ENCODE measurements at places on chromosomes 2 and 18.

GRCh38 chr2:233338812-233339368 is 15.4 kb upstream of the DGKD start:
- DNase-seq, result no peak

GRCh38 chr18:77397617-77398016 is 148.0 kb downstream of the GALR1 start:
- DNase-seq, result no peak

- DNase-seq, result no peak
Measured at GRCh38 chr2:126717928-126718327, 62.0 kb downstream of the GYPC start.

GRCh38 chr2:237319887-237320286 is 94.1 kb downstream of the COL6A3 start:
- DNase-seq, result no peak

All from ACHN (cell line).